Uterus (tissue), 4 donors: ENCODE measurements at places on chromosomes 11 and 22. TPM values are rescaled to one million over a fixed set of nuclear protein-coding genes. Genes with fewer than 3 reads are reported as not detected.
A peak's percentile ranks its signal among the peaks of the same experiment; 100 is the strongest.

DNA sequence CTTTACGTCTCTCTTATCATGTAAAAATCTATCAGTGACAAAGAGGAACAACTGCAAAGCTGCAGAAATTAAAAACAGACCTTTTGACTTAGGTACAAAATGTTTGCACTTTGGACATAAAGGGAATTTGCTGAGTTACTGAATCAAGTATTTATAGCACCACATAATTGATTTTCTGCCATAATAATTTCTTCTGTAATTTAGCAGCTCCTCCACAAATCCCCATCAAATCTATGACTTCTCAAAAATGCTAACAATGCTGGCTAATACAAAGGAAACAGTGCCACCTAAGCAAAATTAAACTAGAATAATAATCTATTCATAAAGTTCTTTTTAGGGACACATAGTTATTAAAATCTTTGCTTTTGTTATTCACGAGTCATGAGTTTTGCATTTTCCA is 215.1 kb downstream of the SWAP70 start:
- H3K4me3 ChIP-seq = no peak overlapping the region
- H3K27me3 ChIP-seq = no peaks in the 10 kb centered on the region
- no peak overlapping the region for H3K27ac ChIP-seq
- H3K36me3 ChIP-seq = no peaks in the 10 kb centered on the region

GRCh38 chr22:42696331-42696967 is 24.2 kb downstream of the A4GALT start:
- H3K27me3 ChIP-seq = no peaks in the 10 kb centered on the region
- no peak overlapping the region for H3K4me3 ChIP-seq
- peaks cover 4% of the 10 kb centered on the region for H3K4me1 ChIP-seq

DNA sequence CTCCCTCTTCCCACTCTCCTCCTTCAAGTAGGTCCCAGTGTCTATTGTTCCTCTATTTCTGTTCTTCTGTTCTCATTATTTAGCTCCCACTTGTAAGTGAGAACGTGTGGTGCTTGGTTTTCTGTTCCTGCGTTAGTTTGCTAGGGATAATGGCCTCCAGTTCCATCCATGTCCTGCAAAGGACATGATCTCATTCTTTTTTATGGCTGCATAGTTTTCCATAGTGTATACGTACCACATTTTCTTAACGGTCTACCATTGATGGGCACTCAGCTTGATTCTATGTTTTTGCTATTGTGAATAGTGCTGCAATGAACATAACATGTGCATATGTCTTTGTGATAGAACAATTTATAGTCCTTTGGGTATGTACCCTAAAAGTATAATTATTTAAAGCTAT is 26.2 kb downstream of the C2CD3 start:
- H3K27me3 ChIP-seq = no peaks in the 10 kb centered on the region
- H3K27ac ChIP-seq = no peak overlapping the region
- DNase-seq = no peak
- no peaks in the 10 kb centered on the region for H3K4me1 ChIP-seq
- H3K36me3 ChIP-seq = no peaks in the 10 kb centered on the region
- no peak overlapping the region for H3K4me3 ChIP-seq

- H3K36me3 ChIP-seq = no peaks in the 10 kb centered on the region
- no peaks in the 10 kb centered on the region for H3K27me3 ChIP-seq
- H3K4me1 ChIP-seq = no peaks in the 10 kb centered on the region
- no peak overlapping the region for H3K27ac ChIP-seq
- no peak overlapping the region for H3K4me3 ChIP-seq
- DNase-seq = no peak
Observed at GRCh38 chr11:30772908-30773307, 186.8 kb upstream of the MPPED2 start.

- no peaks in the 10 kb centered on the region for H3K36me3 ChIP-seq
- H3K4me3 ChIP-seq = no peak overlapping the region
- H3K27me3 ChIP-seq = no peaks in the 10 kb centered on the region
- H3K27ac ChIP-seq = no peak overlapping the region
- DNase-seq = no peak
Observed at GRCh38 chr11:105158436-105158835, 18.9 kb upstream of the CARD18 start.

- no peak for DNase-seq
- H3K36me3 ChIP-seq = no peaks in the 10 kb centered on the region
- H3K27me3 ChIP-seq = no peaks in the 10 kb centered on the region
- H3K4me3 ChIP-seq = no peak overlapping the region
Observed at GRCh38 chr22:44707752-44708151, 5.7 kb downstream of the PRR5 start.

GRCh38 chr11:829176-829846 is 1.6 kb downstream of the CRACR2B start:
- H3K4me1 ChIP-seq = peaks cover 57% of the 10 kb centered on the region
- DNase-seq = no peak
- no peaks in the 10 kb centered on the region for H3K36me3 ChIP-seq
- H3K27me3 ChIP-seq = peaks cover 24% of the 10 kb centered on the region
- H3K27ac ChIP-seq = peak overlapping the region; percentile 53
- peak overlapping the region; percentile 23 for H3K4me3 ChIP-seq

The FOLH1 gene
- 4.4 TPM for total RNA-seq

The PRG2 gene
- not detected for total RNA-seq

The OR5P2 gene
- not detected for total RNA-seq

The ATG2A gene
- 39.6 TPM for total RNA-seq

The CAVIN3 gene
- total RNA-seq = 78.8 TPM

The CHST1 gene
- 7.9 TPM for total RNA-seq
